ENCODE measurements at places on chromosomes 12 and 14.

- no peak for DNase-seq
Measured at GRCh38 chr14:93748208-93749075, 39.8 kb downstream of the PRIMA1 start.

GRCh38 chr12:117662620-117663395 is 301.4 kb upstream of the NOS1 start:
- DNase-seq, result no peak

DNA sequence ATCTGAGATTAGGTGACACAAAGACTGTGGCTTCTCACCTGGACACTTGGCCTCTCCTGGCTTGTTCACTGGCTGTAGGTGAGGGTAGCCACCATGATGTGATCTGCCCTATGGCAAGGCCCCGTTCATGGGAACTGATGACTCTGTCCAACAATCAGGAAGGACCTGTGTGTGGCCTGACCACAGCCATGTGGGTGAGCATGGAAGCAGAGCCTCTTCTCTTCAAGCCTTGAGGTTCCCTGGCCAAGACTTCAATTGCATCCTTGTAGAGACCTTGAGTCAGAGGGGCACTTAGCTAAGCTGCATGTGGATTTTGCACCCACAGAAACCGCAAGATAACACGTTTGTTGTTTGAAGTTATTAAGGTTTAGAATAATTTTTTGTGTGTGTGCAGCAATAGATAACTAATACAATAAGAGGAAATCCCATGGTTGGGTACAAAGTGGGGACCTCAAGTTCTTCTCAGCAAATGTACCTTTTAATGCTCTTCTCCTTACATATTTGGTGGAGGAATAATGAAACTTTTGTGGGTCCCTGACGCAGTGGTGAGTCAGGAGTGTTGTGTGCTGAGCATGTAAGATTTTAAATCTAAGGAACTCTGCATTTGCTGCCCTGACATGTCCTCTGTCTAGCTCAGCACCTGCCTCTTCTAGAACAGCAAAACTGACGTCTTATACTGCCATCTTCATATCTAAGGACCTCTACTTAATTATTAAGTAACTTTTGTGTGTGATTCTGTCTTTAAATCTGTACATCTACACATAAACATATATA is 27.5 kb upstream of the PLEKHG7 start:
- no peak for DNase-seq

DNA sequence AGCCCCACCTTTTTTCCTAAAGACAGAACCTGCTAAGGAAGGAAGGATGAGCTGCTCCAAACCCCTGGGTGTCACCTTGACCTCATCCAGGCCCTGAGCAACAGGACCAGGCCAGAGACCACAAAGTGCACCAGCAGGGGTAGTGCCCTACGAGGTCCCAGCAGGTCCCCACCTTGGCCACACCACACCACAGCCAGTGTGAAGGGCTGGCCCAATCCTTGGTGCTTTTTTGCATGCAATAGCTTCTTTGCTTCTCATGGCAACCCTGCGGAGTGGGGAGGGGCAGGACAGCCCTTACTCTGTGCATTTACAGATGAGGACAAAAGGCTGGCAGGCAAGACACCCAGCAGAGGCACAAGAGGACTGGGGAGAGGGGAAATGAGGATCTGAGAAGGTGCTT is 352.6 kb downstream of the BCL11B start:
- DNase-seq, result no peak

DNA sequence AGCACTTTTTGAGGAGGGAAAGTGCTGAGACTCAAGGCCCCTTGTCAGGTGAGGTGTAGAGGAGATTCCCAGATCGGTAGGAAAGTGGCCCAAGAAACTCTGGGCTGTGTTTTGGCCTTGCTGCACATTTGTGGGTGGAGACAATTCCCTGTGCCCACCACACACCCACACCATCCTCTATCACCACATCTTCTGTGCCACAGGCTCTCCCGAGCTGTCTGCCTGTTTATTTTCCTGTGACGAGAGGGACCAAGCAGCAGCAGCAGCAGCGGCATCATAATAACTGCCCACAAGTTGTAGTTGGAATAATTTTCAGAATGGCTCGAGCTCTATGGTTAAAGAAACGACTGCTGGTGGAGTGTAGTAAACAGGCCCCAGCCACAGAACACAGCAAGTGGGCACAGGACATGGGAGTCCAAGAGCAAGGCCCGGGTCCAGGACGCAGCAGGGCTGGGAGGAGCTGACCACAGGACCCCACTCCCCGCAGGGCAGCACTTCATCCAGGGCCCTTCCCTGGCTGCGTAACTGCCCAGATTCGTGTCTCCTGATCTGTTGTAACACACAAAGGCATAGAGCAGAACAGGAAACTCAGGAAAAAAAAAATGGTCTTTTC is 55.6 kb upstream of the BCL2L14 start:
- no peak for DNase-seq

- no peak for DNase-seq
Measured at GRCh38 chr14:94239406-94239805, 53.7 kb downstream of the SERPINA10 start.

DNA sequence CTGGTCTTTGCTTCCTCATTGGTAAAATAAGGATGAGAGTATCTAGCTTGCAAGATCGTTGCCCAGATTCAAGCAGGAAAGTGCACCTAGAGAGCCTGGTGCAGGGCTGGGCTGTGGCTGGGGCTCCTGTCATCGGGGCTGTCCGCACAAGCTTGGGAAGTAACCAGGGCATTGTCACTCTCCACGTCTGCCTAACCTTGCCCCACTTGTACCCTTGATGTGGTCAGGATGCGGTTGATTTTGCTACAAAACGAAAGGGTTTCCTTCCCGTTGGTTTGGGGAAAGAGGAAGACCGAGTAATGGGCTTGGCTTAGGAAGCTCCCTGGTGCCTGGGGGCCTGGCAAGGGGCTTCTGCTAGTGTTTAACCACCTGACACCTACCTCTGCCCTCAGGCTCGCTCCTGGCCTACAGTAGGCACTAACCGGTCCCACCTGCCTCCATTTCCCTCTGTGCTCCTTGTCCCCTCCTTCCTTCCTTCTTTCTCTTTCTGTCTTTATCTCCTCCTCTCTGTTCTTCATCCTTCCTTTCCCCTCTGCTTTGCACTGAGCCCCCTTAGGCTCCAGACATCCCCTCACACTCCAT is 21.8 kb downstream of the MVK start:
- DNase-seq, result no peak

GRCh38 chr12:76552343-76552938 is 7.1 kb downstream of the OSBPL8 start:
- DNase-seq, result no peak

DNA sequence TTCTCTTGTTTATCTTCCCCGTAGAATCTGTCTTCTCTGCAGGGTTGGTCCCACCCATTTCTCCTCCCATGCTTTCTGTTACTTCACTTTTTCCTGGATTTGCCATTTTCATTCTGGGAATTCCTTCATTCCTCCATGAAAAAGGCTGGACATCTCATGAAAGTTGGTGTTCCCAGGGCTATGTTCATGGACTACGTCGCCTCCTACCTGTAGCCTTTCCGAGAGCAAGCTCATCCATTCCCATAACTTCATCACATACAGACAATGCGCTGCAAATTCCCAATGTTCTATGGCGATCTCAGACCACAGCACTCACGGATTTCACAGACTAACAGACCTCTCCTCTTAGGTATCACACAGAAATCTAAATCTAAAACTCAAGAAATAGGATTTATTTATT is 217.1 kb downstream of the EXOC5 start:
- DNase-seq, result peak; percentile 54

DNA sequence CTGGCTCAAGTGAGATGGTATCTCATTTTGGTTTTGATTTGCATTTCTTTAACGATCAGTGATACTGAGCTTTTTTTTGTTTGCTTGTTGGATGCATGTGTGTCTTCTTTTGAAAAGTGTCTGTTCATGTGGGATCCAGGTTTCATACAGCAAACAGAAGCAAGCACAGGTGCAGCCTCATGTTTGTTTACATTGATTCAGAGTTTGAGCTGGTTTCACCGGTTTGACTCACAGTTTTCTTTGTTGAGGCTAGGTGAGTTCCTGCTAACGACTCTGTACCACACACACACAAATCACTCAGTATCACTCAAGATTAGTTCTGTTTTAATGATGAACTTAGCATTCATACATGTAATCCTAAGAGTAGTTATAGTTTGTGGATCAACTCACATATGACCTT is 3.7 kb downstream of the OR10G2 start:
- DNase-seq, result no peak

DNA sequence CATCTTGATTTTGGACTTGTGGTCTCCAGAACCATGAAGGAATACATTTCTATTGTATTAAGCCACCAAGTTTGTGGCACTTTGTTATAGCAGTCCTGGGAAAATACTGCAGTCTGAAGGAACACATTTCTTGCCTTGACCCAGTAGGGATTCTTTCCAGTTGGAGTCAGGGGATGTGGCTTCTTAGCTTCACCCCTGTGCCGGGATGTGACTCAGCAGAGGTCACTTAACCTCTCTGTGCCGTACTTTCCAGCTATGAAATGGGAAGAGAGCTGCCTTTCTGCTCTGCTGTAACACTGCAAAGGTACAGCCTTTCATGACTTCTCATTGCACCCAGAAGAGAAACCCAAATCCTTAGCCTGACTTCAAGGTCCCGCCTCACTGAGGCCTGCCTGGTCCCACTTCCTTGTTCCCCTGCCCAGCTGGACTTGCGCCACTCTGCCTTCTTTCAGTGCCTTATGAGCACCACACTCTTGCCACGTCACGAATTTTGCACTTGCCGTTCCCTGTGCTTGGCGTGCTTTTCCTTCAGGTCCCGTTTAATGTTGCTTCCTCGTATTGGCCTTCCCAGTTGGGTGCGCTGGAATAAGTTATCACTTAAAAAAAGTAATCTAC is 24.2 kb downstream of the CHST11 start:
- DNase-seq, result no peak

DNA sequence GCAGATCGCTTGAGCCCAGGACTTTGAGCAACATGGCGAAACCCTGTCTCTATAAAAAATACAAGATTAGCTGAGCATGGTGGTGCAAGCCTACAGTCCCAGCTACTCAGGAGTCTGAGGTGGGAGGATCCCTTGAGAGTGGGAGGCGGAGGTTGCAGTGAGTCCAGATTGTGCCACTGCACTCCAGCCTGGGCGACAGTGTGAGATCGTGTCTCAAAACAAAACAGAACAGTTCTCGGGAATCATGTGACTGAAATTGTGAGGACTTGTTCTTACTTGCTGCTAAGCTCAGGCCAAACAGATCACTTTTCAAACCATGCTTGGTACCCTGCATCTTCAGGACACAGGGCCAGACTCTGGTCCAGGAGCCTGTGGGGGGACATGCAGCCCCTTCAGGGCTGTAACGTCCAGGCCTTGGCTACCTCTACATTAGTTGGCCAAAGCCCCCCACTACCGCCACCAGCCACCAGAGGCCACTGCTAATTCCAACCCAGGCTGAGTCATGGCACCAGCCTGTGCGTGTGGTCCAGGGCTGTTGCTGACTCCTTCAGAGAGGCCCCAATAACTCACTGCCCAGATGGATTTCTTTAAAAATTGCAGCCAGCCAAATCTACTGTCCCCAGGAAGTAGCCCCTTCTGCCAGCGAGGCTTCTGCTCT is 33.4 kb upstream of the SYNDIG1L start:
- DNase-seq, result peak; percentile 76

DNA sequence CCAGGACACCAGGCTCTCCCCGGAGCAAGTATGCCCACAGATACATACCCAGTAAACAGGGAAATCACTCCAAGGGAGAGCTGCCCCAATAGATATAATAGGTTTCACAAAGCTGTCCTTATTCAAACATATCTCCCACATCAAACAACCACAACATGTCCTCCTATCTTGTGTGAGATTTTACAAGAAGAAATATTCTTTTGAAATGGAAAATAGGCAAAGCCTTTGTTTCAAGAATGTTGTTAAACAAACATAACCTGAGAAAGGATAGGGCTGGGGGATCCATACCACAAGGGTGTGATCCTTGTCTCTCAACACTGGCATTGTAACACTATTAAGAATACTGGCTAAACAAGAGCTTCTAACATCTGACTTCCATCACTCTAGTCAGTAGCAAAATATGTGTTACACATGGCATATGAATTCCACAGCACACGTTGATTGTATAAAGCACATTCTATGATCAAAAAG is 32.9 kb downstream of the LGR5 start:
- DNase-seq, result no peak

DNA sequence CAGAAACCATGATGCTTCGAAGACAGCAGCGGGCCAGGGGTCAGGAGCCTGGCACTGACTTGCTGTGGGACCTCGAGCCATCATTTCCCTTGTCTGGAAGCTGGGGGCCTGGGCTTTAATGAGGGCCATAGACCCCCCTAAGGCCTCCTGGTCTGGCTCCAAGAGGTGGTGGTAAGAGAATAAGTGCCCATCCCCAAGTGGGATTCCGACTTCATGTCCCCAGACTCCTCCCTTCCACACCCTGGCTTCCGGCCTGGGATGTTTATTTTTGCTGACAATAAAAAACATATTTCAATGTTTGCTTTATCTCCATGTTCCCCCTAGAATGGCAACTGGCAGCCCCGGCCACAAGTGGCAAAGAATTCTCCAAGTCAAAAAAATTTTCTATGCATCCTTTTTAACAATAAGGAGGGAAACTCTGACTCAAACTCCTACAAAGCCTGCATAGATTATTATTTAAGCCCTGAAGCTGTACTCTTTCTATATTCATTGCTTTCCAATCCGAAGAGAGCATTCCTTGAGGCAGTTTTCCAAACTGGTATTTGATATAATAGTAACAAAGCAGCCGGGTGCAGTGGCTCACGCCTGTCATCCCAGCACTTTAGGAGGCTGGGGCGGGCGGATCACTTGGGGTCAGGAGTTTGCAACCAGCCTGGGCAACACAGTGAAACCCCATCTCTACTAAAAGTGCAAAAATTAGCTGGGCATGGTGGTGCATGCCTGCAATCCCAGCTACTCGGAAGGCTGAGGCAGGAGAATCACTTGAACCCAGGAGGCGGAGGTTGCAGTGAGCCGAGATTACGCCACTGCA is 84.0 kb downstream of the ITPK1 start:
- DNase-seq, result no peak

GRCh38 chr14:68127166-68127565 is 307.6 kb downstream of the RAD51B start:
- DNase-seq, result no peak

- no peak for DNase-seq
Measured at GRCh38 chr12:68530965-68531364, 79.7 kb upstream of the RAP1B start.

GRCh38 chr14:103329401-103330347 is 4.4 kb upstream of the EIF5 start:
- DNase-seq, result no peak

Data from H9 (cell line).